ENCODE measurements at places on chromosomes 7 and 10.

DNA sequence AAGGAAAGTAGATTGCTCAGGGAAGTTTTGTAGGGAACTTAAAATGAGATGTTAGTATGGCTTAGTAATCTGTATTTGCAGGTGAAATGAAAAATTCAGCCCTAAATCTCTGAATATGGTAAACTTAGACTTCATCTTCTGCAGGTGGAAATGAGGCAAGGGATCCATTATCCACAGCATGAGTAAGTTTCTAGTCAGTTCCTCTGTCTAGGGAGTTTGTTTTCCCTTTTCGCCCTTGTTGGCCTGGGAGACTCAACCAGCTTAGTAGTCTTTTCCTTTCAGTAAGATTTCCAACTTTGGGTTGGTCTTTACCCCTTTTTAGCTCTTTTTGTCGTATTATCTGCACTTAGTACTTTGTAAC lies 65.6 kb downstream of the ZEB1 start:
- no peak for DNase-seq

DNA sequence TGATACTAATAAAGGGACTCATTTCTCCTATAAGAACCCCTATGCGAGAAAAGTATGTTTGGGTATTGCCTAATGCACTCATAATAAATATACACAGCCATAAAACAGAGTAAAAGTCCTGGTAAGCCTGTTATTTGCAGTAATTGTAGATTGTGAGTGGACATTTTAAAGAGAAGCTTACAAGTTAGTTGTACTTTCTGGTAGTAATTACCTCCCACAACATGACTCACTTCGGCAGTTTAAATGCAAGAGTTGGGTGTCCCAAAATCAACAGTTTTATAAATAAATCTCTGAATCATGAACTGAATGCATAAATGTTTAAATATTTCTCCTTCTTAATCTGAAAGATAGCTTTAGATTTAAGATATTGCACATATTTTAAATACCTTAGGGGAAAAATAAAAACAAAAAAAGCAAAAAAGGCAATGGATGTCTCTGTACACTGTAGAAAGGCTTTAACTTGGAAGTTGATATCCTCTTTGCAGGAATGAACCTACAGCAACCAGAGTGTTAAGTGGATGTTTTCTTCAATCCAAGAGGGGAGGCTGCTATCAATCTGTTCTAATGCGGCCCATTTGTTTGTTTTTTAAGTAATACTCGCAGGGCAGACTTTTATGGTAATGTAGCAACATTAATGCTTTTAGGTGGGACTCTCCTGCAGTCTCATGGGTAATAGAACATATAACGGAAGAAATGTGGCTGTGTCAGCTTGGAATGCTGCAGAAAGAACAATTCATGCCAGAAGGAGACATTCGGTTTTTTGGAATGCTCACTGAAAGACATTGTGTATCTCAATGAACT lies 57.3 kb upstream of the ZEB1 start:
- peak; percentile 40 for DNase-seq

- DNase-seq: no peak
These were observed 54.6 kb upstream of the NCAPG2 start for GRCh38 chr7:158759245-158759614.

DNA sequence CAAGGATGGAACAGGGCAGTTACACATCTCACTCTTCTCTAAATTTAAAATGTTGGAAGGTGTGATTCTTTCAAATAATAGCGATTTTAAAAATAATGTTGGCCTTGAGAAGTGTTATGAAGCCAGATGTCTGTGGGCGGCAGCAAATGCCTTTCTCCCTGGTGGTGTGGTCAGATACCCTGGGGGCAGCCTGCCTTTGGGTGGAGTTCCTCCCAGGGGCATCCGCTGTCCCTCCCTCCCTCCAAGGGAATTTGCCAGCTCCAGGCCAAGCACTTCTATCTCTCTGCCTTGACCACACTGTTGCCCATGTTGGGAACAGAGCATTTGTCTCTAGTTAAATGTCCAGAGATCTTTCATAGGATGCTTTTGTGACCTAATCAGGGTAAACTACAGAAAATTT lies 121.4 kb downstream of the POU6F2 start:
- DNase-seq: no peak

DNA sequence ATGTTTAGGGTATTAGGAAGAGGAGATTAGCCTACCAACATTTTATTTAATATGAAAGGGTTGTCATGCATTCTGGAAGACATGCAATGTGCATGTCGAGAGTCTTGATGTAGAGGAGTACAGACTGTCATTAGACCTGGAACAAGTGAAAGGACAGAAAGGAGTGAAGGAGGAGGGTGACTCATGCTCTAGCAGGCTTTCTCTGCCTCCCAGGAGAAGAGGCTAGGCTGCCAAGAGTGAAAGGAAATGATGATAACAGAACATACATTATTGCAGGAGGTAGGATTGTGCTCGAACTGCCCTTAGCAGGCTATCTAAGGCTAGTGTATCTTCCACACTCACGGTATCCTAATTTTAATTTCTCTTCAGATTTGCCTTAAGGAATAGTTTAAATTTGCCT lies 228.8 kb downstream of the EXOC4 start:
- no peak for DNase-seq

GRCh38 chr7:141359740-141360415 lies 191.3 kb upstream of the AGK start:
- no peak for DNase-seq

DNA sequence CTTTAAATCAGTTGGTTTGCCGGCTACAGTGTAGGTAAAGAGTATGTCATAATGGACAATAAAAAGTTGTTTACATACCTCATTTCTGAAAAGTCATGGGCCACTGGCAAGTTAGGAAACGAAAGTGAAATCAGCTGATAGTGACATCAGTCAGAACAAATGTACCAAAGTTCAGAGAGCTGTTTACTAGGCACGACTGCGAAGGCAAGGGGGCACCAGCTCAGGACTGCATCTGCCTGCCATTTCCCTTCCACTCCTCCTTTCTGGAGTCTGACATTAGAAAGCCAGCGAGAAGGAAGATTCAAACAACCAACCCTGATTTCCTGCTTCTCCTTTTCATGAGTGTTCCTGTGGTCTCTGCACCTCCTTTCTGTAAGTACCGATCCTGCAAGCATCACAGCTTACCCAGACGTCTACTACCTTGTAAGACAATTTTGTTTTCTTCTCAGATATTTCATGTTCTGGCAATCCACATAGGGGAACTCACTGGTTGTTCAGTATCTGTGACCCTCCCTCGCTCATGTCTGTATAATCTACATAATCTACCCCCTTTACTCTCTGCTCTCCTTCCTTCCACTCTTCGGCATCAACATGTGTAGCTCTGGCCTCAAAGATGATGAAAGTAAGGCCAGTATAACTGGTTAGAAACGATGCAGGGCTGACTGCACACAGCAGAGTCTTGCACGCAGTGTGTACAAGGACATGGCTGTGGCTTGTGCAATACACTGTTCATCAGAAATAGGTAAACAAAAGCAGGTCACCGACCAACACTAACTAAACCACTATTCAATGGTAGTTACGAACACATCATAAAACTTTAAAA lies at the start of gene TMEM140:
Gene TMEM140 (plus strand): TSS at position 174 of the 823 bp plus-strand sequence. CDS start 16,370 bp downstream, outside the sequence.
- DNase-seq: no peak

DNA sequence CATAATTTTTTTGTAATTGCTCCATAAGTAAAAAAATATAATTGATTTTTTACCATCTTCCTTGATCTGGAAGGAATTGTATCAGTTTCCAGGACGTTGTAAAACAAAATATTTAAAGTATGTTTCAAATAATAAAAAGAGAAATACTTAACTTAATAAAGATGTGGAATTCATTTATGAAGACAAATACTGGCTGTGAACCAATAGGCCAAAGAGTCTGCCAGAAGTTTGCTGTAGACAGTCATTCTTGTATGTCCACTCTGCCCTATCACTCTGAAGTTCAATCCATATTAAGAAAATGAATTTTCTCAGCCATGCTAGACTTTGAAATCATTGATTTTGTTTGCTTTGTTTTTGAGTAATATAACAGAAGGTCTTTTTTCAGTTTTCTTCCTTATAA lies 256.4 kb downstream of the TRIL start:
- no peak for DNase-seq

DNA sequence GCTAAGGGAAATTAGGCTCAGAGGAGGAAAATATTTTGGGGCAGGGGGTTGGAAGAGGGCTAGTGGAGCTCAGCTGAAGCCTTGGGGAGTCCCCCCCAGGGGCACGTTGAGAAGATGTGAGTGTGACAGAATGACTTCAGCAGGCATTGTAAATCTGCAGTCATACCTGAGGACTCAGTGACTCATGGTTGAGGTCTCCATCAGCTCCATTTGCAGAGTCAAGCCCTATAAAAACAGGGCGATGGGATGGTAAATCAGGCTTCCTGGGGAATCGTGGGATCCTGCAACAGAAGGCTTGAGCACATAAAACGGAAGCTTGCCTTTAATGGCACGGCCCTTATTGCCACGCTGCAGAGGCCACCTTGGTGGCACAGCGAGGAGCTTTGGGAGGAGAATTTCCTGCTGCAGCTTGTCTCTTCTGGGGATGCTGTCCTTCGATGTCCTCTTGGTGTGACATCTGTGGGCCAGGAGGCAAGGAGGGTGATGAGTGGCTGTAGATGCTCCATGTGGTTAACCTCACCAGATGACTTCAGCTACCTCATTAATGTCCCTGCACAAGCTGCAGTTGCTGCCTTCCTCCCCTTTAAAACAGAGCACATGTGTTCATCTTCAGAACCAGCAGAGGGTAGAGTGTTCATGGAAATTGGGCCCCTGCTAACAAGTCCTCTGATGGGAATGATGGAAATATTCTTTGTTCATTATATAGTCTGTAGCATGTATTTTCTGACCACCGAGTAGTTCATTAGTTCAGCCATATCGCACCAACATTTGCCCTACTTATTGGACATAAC lies 285.9 kb downstream of the LRMDA start:
- DNase-seq: no peak

GRCh38 chr7:30649717-30650420 lies 32.4 kb downstream of the CRHR2 start:
- DNase-seq: no peak

GRCh38 chr7:107201795-107202450 lies 33.1 kb downstream of the HBP1 start:
- peak; percentile 20 for DNase-seq

DNA sequence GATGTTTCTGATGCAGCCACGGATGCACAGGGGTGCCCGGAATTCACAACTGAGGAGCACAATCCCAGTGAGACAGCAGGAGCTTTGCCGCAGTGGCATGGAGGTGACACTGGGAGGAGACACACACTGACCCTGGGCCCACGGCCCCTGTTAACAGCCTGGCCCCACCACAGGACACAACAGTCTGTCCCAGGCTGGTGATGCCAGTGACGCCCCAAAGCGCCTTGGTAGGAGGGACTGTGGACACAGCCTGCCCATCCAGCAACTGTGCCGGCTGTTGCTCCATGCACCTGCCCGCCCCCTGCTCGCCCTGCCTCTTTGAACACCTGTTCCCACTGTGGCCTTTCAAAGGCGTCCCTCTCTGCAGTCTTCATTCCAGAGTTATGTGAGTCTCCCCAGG lies 49.8 kb downstream of the KLF6 start:
- no peak for DNase-seq

- no peak for DNase-seq
These were observed 60.4 kb upstream of the INSIG1 start for GRCh38 chr7:155237297-155237696.

DNA sequence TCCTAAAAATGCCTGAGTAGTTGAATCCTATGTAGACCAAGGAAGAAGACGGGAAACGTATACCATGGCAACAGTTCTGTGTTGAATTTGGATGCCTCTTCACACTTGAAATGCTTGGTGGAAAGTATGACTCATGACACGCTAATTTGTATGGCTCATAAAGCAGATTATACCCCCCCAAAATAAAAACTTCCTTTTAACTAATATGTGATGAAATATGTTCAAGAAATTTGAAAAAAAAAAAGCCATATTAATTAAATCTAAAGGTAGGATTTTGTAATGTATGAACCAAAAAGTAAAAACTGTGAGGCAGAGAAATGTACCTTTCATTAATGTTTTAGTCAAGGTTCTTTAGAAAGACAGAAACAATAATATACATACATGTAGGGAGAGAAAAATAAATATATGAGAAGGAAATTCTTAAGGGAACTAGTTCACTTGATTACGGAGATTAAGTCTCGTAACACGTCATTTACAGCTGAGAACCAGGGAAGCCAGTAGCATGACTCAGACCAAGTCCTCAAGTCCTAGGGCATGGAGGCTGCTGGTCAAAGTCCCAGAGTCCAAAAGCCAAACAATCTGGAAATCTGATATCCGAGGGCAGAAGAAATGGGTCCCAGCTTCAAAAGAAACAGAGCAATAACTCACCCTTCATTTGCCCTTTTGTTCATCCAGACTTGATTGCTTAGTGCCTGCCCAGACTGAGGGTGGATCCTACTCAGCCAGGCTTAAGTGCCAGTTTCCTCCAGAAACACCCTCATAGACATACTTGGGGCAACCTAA lies 485.1 kb downstream of the SEMA3D start:
- DNase-seq: peak; percentile 8

DNA sequence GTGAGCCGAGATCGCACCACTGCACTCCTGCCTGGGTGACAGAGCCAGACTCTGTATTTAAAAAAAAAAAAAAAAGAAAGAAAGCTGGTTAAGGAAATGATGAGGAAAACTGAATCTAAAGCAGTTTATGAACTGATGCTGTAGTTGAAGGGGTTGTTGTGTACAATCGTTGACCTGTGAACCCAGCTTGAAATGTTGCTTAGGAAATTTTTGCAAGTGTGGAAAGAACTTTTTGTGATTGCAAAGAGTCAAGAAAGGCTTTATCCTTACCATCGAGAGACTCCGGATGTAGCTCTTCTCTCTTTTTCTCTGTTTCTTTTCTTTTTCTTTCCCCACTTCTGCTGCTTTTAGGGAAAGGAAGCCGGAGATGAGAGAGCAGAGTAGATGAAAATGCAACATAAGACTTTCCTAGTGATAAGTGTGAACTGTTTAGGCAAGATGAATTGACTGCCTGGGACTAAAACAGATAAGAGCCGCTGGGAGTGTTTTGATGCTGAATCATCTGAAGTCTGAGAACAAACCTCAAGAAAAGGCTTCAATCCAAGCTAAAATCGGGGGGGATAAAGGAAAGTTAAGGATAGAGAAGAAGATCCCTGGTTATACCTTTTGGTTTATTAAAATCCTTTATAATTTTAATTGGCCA lies 69.0 kb downstream of the TAF3 start:
- no peak for DNase-seq

GRCh38 chr7:127786184-127786583 lies 134.2 kb downstream of the SND1 start:
- no peak for DNase-seq

DNA sequence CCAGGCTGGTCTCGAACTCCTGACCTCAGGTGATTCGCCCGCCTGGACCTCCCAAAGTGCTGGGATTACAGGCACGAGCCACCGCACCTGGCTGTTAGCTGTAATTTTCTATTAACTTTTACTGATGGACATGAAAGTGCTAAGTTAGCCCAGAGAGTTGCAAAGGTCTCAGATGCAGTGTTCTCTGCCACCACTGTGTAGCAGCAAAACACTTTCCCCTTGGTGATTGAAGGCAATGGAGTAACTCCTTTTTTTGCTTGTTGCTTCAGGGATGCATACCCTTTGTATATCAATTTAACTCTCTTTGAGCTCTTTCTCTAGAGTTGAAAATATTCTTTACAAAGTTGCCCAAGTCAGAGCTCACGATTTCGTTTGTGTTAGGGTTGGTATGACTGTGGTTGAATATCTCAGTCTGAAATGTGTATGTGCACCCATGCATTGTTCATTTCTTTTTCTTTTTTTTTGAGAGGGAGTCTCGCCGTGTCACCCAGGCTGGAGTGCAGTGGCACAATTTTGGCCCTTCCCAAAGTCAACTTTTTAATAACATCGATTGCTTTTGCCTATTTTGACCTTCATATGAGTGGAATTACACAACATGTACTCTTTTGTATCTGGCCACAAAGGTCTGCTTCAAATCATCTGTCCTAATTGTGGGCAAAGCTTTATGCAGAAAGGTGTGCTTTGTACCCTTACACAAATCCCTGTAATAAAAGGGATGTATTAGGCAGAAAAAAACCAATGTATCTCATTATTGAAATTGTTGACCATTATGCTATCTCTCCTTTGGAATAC lies 52.6 kb downstream of the GTF2I start:
- DNase-seq: no peak

Measured in left kidney (tissue), 8 donors.